ENCODE measurements at places on chromosomes 16 and 17.
A peak's percentile ranks its signal among the peaks of the same experiment; 100 is the strongest.

DNA sequence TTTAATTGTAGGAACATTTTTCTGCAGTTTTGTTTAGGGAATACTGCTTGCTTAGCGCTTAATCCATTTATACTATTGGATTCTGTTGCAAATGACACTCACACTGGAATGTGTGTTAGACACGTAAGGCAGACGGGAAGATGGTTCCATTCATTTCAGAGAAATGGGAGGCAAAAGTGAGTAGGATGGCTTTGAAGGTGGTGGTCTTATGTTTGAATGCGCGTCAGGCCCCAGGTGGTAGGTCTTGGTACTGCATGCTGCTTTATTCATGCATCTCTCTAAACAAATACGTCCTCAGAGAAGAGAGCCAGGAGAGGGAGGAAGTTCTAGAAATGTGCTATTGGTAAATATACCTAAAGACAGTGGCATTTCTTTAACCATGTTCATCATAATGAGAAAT lies 997.6 kb upstream of the RBFOX1 start:
- peak; percentile 6 for DNase-seq

- no peak for DNase-seq
Measured at GRCh38 chr16:73262931-73263330, 215.0 kb upstream of the ZFHX3 start.

- no peak for DNase-seq
Measured at GRCh38 chr16:64017796-64018195, 1104.1 kb downstream of the CDH11 start.

DNA sequence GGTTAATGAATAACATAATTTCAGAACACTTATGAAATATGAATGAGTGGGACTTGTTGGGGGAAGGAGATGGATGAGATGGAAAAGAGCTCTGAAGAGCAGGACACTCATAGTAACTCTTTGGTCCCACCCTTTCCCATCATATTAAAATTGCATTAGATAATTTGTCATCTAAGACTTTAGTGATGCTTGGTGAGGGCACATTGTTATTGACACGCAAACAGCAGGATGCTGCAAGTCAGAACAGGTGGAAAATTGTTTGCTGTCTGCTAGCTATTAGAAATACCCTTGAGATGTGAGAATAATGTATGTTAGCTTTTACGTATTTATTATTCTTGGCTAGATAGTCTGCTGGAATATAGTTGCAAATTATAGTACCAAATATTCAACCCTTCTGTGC lies 75.7 kb downstream of the TANC2 start:
- no peak for DNase-seq

DNA sequence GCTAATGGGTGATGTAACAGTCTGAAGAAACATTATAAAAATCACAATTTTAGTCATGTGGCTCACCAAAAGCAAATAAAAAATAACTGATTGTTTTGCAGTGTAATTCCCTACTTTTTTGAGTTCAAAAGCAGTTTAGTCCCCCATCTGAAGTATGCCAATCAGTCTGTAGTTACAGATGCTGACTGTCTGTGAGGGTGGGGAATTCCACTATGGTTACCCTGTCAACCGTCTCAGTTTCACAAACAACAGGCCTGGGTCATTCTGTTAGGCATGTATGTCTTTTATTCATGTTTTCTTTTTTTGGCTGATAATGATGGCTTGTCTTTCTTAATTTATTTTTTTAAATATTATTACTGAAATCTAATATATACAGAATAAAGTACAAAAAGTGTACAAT lies 69.3 kb downstream of the STXBP4 start:
- peak; percentile 67 for DNase-seq

DNA sequence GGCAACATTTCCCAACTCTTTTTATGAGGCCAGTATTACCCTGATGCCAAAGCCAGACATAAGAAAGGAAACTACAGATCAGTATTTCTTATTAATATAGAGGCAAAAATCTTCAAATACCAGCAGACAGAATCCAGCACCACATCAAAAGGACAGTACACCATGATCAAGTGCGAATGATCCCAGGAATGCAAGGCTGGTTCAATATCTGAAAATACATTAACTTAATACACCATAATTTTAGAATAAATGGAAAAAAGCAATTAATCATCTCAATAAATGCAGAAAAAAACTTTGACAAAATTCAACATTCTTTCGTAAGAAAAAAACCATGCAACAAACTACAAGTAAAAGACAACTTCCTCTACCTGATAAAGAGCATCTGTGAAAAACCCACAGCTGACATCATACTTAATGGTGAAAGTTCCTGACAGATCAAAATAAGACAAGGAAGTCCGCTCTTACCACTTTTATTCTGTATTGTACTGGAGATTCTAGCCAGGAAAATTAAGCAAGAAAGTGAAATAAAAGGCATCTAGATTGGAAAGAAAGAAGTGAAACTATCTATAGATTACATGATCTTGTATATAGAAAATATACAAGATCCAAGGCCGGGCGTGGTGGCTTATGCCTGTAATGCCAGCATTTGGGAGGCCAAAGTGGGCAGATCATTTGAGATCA lies 26.4 kb upstream of the MAPK3 start:
- no peak for DNase-seq

- no peak for DNase-seq
Measured at GRCh38 chr17:11122908-11123307, 118.1 kb upstream of the SHISA6 start.

GRCh38 chr17:81115749-81116464 lies 49.4 kb upstream of the PVALEF start:
- DNase-seq, result no peak

DNA sequence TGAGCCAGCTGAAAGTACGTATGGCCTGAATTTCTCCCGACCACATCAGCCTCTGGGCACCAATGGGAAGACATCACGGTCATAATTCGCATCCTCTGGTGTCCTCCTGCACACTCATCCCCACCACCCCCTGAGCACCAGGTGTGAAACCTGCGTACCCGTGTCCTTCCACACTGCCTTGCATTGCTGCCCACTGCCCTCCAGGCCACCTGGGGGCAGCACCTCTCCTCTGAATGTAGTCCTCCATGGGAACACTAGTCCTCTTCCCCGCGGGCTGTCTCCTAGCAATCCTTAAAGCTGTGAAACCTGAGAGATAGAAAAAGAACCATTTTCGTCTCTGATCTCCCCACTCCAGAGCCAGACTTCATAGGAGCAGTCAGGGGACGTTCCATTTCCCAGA lies 125.5 kb downstream of the ZNF18 start:
- no peak for DNase-seq

DNA sequence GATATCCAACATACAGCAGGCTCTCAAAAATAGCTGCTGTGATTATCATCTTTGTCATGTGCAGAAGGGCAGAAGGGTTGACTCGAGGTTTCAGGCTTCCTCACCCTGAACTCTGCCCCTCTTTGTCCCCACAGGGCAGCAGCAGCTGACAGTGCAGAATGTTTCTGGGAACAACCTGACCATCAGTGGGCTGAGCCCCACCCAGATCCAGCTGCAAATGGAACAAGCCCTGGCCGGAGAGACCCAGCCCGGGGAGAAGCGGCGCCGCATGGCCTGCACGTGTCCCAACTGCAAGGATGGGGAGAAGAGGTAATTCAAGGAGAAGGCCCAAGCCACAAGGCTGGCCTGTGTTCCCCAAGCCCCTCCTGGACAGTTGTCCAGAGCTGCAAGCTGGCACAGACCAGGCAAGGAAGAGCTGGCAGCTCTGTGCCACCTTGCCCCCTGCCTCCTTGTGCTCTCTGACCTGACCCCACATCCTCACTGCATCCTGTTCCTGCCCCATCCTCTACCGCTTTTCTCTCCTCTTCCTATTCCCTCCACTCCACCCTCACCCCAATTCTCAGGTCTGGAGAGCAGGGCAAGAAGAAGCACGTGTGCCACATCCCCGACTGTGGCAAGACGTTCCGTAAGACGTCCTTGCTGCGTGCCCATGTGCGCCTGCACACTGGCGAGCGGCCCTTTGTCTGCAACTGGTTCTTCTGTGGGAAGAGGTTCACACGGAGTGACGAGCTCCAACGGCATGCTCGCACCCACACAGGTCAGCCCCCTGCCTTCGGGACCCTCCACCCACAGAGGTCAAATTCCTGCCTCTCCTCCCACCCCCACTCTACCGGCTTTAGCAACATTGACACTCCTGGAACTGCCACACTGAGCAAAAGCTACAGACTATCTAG lies 16.3 kb upstream of the PNPO start:
- no peak for DNase-seq

DNA sequence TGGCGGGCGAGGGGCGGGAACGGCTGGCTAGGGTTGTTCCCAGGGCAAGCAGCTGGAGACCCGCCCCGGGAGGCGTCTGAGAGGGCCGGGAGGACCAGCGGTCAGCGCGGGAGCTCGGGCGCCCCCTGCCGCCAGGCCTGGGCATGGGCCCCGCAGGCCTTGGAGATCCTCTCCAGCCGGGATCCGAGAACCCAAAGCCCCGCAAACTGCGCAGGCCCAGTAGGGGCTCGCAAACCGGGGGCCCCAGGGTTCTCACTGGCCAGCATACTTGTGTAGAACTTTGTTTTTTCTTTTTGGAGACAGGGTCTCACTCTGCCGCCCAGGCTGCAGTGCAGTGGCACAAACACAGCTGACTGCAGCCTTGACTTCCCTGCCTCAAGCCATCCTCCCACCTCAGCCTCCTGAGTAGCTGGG lies 20.8 kb upstream of the ZNF423 start:
- DNase-seq, result peak; percentile 70
